ENCODE measurements at places on chromosomes 1 and 21. TPM values are rescaled to one million over a fixed set of nuclear protein-coding genes. Genes with fewer than 3 reads are reported as not detected.

Gene NLRP3
- 1.0 TPM for polyA plus RNA-seq

Gene TTC39A
- polyA plus RNA-seq = not detected

Gene UHMK1
- 46.1 TPM for polyA plus RNA-seq

Gene RABIF
- 35.8 TPM for polyA plus RNA-seq

Gene LCE2B
- polyA plus RNA-seq = not detected

Gene NOS1AP
- not detected for polyA plus RNA-seq

Gene FMO3
- polyA plus RNA-seq = not detected

Gene DIP2A
- 64.8 TPM for polyA plus RNA-seq

Gene ANKRD35
- polyA plus RNA-seq = 0.40 TPM

Gene LBR
- polyA plus RNA-seq = 100.0 TPM

DNA sequence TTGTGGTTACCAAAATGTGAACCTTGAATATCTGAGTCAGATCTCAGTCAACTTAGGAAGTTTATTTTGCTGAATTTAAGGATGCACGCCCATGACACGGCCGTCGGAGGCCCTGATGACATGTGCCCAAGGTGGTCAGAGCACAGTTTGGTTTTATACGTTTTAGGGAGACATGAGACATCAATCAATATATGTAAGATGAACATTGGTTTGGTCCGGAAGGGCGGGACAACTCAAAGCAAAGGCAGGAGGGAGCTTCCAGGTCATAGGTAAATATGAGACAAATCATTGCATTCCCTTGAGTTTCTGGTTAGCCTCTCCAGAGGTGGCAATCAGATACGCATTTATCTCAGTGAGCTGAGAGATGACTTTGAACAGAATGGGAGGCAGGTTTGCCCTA, 1.0 kb upstream of the PRMT2 start:
- peaks cover 65% of the 10 kb centered on the region for H3K4me1 ChIP-seq
- peak overlapping the region; percentile 87 for H3K4me3 ChIP-seq
- peak overlapping the region; percentile 92 for H3K27ac ChIP-seq
- peaks cover 13% of the 10 kb centered on the region for H3K27me3 ChIP-seq

GRCh38 chr1:35929730-35930592, 944 bp upstream of the AGO3 start:
- H3K4me1 ChIP-seq = peaks cover 52% of the 10 kb centered on the region
- H3K36me3 ChIP-seq = no peaks in the 10 kb centered on the region
- peak overlapping the region; percentile 94 for H3K4me3 ChIP-seq
- peak; percentile 49 for DNase-seq
- peak overlapping the region; percentile 96 for H3K27ac ChIP-seq

GRCh38 chr21:16667395-16667794, 845.4 kb upstream of the CXADR start:
- no peaks in the 10 kb centered on the region for H3K27me3 ChIP-seq
- no peak overlapping the region for H3K27ac ChIP-seq
- no peak overlapping the region for H3K4me3 ChIP-seq
- H3K4me1 ChIP-seq = no peaks in the 10 kb centered on the region
- DNase-seq = no peak

DNA sequence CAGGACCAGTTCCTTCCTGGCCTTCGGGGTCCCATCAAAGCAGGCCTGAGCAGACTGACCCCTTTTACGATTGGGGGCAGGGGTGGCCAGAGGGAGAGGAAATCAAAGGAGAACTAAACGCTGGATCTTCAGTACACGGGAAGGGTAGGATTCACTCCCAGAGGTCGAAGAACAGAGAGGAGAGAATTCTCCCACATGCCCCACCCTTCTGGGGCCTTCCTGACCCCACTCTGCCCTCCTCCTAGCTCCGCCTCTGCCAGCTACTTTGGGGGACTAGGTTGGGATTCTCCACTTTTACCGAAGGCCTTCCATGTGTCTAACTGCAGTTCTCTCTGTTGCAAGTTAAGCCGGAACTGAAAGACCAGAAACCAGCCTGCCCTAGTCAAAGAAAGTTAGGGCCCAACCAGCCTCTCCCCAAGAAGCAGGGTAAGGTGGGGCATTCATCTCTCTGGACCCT, 654 bp upstream of the ARHGEF2 start:
- H3K27me3 ChIP-seq = peaks cover 7% of the 10 kb centered on the region
- DNase-seq = no peak
- peak overlapping the region; percentile 90 for H3K4me3 ChIP-seq
- H3K4me1 ChIP-seq = peaks cover 83% of the 10 kb centered on the region
- peaks cover 3% of the 10 kb centered on the region for H3K36me3 ChIP-seq

- H3K27me3 ChIP-seq = no peaks in the 10 kb centered on the region
- peaks cover 48% of the 10 kb centered on the region for H3K4me1 ChIP-seq
- H3K4me3 ChIP-seq = peak overlapping the region; percentile 64
- no peaks in the 10 kb centered on the region for H3K36me3 ChIP-seq
- peak overlapping the region; percentile 62 for H3K27ac ChIP-seq
Observed at GRCh38 chr1:30728832-30729638, 5.7 kb upstream of the MATN1 start.

DNA sequence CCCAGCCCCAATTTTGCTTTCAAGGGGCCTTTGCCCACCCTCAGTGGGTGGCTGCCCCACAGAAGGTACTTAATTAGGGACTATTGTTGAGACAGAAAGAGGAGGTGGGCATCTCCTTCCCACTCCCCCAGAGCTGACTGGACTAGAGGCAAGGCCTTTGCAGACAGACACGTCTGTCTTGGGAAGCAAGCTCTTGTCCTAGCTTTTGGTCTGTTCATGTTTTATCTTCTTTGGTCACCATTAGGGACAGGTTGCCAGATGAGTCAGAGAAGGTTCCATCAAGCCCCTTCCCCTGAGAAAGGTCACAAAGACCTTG, 27.7 kb downstream of the PTAFR start:
- H3K27ac ChIP-seq = no peak overlapping the region
- no peaks in the 10 kb centered on the region for H3K4me1 ChIP-seq
- H3K27me3 ChIP-seq = peaks cover 3% of the 10 kb centered on the region

DNA sequence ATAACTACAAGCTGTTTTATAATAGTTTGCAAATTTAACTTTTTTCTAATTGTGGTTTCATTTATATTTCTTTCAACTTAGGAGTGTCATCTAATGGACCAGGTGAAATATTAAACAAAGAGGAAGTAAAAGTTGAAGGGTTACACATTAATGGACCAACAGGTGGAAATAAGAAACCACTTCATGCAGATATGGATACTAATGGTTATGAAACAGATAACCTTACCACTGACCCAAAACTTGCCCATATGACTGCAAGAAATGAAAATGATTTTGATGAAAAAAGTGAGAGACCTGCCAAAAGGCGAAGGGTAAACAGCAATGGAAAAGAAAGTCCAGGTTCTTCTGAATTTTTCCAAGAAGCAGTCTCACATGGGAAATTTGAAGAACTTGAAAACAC, 59.7 kb downstream of the MIER1 start:
- no peak overlapping the region for H3K4me3 ChIP-seq
- H3K4me1 ChIP-seq = peaks cover 8% of the 10 kb centered on the region
- H3K36me3 ChIP-seq = peaks cover 14% of the 10 kb centered on the region
- peaks cover 3% of the 10 kb centered on the region for H3K27me3 ChIP-seq

GRCh38 chr1:239308701-239309333, 77.6 kb upstream of the CHRM3 start:
- no peak overlapping the region for H3K4me3 ChIP-seq
- no peak overlapping the region for H3K27ac ChIP-seq
- H3K27me3 ChIP-seq = no peaks in the 10 kb centered on the region
- H3K36me3 ChIP-seq = no peaks in the 10 kb centered on the region
- H3K4me1 ChIP-seq = no peaks in the 10 kb centered on the region

Measured in immature natural killer cell (primary cell).